ENCODE measurements at places on chromosomes 16 and 17.

GRCh38 chr17:51461578-51462004 lies 201.2 kb downstream of the UTP18 start:
- no peaks in the 10 kb centered on the region for H3K27me3 ChIP-seq
- H3K4me3 ChIP-seq: no peak overlapping the region
- no peaks in the 10 kb centered on the region for H3K36me3 ChIP-seq
- peak; percentile 12 for DNase-seq
- H3K27ac ChIP-seq: no peak overlapping the region
- no peaks in the 10 kb centered on the region for H3K4me1 ChIP-seq

DNA sequence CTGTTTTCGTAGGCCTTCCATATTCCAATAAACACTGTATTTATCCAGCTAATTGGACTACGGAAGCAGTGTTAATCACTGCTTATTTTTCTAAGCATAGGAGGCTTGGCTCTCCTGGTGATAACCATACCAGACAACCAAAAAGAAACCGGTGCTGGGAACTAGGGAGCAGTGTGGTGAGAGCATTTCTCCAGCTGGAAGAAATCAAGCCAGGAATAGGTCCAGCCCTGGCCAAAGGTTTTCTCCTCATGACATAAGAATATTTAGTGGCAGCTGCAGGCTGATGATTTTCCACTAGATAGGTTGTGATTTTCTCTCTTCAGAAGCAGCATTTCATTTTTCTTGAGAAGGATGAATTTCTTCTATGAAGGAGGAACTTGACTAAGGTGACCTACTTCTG lies 141.5 kb downstream of the TRIM37 start:
- no peak overlapping the region for H3K4me3 ChIP-seq
- H3K4me1 ChIP-seq: no peaks in the 10 kb centered on the region
- no peaks in the 10 kb centered on the region for H3K36me3 ChIP-seq
- H3K27ac ChIP-seq: no peak overlapping the region
- no peak for DNase-seq

- H3K36me3 ChIP-seq: peaks cover 16% of the 10 kb centered on the region
- no peak for DNase-seq
- no peak overlapping the region for H3K4me3 ChIP-seq
- no peaks in the 10 kb centered on the region for H3K4me1 ChIP-seq
These were observed 31.1 kb downstream of the NME3 start for GRCh38 chr16:1740234-1740633.

GRCh38 chr16:61460020-61460419 lies 576.2 kb downstream of the CDH8 start:
- no peaks in the 10 kb centered on the region for H3K4me1 ChIP-seq
- no peaks in the 10 kb centered on the region for H3K36me3 ChIP-seq
- H3K27me3 ChIP-seq: no peaks in the 10 kb centered on the region
- DNase-seq: no peak
- H3K4me3 ChIP-seq: no peak overlapping the region

DNA sequence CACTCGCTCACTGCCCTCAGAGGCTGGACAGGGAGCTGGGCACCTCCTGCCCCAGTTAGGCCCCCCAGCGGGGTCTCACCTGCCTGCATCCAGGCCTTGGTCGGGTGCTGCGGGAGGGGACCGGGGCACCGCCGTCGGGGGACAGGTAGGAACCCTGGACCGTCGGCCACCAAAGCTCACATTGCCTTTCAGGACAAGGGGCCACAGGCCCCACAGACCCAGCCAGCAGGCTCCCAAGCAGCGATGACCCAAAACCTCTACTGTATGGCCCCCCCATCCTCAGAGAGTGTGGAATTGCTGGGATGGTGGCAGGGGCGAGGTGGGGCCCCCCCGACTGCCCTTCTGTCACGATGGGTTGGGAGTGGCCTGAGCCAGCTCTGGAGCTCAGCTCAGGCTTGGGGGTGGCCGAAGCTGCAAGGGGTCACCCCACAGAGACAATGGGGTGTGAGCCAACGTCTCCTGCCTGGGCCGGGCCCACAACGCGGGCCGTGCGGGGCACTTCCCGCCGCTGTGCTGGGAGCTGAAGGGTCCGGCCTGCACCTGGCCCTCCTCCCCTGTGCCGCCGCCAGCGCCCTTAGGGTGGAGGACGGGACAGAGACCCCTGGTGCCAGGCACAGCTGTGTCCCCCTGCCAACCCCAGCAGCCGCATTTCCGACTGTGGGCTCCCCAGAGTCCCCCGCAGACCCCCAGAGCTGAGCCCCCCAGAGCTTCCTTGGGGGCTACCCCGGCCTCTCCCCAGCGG lies 498 bp downstream of the IGFALS start:
- no peak overlapping the region for H3K27ac ChIP-seq
- H3K4me3 ChIP-seq: no peak overlapping the region
- H3K36me3 ChIP-seq: peaks cover 24% of the 10 kb centered on the region
- DNase-seq: no peak
- no peaks in the 10 kb centered on the region for H3K4me1 ChIP-seq

DNA sequence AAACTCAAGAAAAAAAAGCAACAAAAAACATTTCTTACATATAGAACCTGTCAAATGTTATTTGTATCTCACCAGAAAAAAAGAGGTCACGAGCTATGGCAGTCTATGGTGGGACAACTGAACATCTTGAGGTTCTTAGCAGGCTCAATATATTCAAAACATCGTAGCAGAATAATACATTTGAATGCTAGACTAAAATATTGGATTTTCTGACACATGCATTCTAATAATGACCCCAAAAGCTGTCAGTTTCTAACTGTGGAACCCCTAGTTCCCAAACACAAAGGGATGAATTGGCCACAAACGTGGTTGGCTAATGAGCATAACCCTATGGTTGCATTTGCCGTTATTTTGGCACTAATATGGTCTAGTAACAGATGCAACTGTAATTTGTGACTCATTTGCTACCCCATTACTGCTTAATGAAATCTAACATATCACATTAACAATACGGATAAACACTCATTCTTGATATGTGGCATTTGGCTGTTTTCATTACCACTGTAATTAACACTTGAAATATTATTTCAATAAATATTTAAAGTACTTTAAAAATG lies 81.2 kb downstream of the TOX3 start:
- H3K27me3 ChIP-seq: no peaks in the 10 kb centered on the region
- H3K36me3 ChIP-seq: no peaks in the 10 kb centered on the region
- no peak overlapping the region for H3K27ac ChIP-seq
- H3K4me3 ChIP-seq: no peak overlapping the region

DNA sequence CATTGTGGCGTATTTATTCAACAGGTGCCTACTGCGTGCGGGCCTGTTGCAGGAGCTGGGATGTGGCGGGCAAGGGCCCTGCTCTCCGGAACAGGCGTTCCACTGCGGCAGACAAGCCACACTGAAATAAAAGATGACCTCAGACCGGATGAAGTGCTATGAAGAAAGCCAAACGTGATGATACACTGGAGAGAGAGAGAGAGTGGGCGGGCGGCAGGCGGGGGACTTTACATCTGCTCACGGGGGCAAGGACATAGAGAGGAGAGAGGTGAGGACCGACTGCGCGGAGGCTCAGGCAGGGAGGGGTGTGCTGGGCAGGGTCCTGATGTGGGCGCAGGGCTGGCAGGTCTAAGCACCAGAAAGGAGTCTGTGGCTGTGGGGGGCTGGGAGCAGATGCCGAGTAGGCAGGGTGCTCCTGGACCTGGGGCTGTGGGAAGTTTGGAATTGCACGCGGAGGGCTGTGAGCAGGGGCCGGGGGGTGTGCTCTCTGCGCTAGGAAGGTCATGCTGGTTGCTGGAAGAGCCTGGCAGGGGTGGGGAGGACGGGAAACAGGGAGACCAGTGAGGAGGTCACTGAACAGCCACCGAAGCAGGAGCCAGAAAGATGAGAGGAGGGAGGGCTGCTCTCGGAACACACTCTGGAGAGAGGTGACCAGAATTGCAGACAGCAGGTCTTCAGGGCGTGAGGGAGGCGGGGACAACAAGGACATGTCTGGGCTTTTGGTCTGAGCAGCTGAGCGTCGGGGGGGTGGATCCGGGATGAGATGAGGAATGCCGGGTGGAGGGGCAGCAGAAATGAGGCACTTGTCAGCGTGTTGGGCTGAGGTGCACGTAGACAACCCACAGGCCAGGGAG lies 9.9 kb downstream of the MXRA7 start:
- H3K4me3 ChIP-seq: no peak overlapping the region
- DNase-seq: no peak
- no peak overlapping the region for H3K27ac ChIP-seq

GRCh38 chr16:57128771-57129389 lies 36.5 kb downstream of the CPNE2 start:
- H3K4me3 ChIP-seq: no peak overlapping the region
- no peak overlapping the region for H3K27ac ChIP-seq
- H3K27me3 ChIP-seq: no peaks in the 10 kb centered on the region
- DNase-seq: peak; percentile 26
- peaks cover 4% of the 10 kb centered on the region for H3K36me3 ChIP-seq
- peaks cover 33% of the 10 kb centered on the region for H3K4me1 ChIP-seq

GRCh38 chr16:87950765-87951551 lies at the start of gene BANP:
TSS of gene BANP (plus strand) at chr16:87951434. CDS start at chr16:87975116, 23,682 bp downstream.
- peak within 1 kb of the TSS; percentile 92 for H3K27ac ChIP-seq
- H3K4me1 ChIP-seq: peaks cover 27% of the 10 kb centered on the region
- peak; percentile 97 for DNase-seq
- H3K4me3 ChIP-seq: peak within 1 kb of the TSS; percentile 67
- no peaks in the 10 kb centered on the region for H3K36me3 ChIP-seq

GRCh38 chr16:4450931-4451519 lies 23.4 kb downstream of the NMRAL1 start:
- H3K4me1 ChIP-seq: no peaks in the 10 kb centered on the region
- no peak for DNase-seq
- H3K27ac ChIP-seq: no peak overlapping the region
- peaks cover 81% of the 10 kb centered on the region for H3K36me3 ChIP-seq
- no peak overlapping the region for H3K4me3 ChIP-seq
- no peaks in the 10 kb centered on the region for H3K27me3 ChIP-seq

- DNase-seq: no peak
- no peak overlapping the region for H3K27ac ChIP-seq
- peaks cover 11% of the 10 kb centered on the region for H3K27me3 ChIP-seq
These were observed 44.1 kb upstream of the RBFOX3 start for GRCh38 chr17:79654960-79655382.

DNA sequence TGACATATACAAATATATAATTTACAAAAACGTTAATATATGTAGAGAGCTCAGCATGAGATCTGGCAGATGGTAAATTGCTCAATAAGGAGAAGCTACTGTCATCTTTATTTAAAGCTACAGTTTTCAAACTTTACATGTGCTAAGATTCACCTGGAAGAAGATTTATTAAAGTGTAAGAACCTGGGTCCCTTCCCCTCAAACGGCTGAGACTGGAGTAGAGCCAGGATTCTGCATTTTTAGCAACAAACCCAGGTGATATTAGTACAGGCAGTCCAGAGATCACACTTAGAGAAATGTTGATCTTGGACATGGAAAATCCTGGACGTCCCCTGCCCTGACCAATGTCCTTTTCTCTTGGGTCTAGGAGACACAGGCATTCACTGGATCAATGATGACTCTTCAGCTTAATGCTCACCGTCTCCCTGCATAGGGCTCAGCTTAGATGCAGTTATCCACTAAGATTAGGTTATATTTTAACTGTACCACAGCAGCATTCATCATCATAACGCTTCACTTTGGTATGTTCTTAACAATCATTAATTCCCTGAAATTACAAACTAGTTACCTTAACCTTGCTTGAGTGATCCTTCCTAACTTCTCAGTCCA lies 20.4 kb downstream of the CDR2 start:
- H3K36me3 ChIP-seq: peaks cover 22% of the 10 kb centered on the region
- no peaks in the 10 kb centered on the region for H3K27me3 ChIP-seq
- H3K4me1 ChIP-seq: peaks cover 37% of the 10 kb centered on the region
- DNase-seq: no peak
- no peak overlapping the region for H3K4me3 ChIP-seq

GRCh38 chr16:80883159-80883642 lies 78.8 kb upstream of the CDYL2 start:
- no peak for DNase-seq
- no peaks in the 10 kb centered on the region for H3K27me3 ChIP-seq
- no peaks in the 10 kb centered on the region for H3K36me3 ChIP-seq
- H3K27ac ChIP-seq: no peak overlapping the region

DNA sequence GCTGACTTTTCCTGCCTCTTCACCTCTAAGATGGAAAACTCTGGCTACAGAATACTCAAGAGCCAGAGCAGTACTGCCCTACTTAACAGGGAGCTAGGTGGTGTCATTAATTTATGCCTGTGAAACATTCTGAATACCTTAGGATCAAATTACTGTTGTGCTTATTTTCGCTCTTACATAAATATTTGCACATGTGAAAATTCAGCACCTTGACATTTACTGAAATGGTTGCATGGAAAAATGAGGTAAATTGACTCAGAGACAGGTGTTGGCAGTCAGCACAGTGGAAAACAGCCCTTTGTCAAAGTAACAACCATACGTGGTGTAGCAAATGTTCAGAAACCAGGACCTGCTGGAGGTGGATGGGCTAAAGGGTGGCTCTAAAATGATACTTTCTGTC lies 193.6 kb downstream of the CDH8 start:
- DNase-seq: no peak
- H3K27me3 ChIP-seq: no peaks in the 10 kb centered on the region
- H3K27ac ChIP-seq: no peak overlapping the region
- H3K4me3 ChIP-seq: no peak overlapping the region

DNA sequence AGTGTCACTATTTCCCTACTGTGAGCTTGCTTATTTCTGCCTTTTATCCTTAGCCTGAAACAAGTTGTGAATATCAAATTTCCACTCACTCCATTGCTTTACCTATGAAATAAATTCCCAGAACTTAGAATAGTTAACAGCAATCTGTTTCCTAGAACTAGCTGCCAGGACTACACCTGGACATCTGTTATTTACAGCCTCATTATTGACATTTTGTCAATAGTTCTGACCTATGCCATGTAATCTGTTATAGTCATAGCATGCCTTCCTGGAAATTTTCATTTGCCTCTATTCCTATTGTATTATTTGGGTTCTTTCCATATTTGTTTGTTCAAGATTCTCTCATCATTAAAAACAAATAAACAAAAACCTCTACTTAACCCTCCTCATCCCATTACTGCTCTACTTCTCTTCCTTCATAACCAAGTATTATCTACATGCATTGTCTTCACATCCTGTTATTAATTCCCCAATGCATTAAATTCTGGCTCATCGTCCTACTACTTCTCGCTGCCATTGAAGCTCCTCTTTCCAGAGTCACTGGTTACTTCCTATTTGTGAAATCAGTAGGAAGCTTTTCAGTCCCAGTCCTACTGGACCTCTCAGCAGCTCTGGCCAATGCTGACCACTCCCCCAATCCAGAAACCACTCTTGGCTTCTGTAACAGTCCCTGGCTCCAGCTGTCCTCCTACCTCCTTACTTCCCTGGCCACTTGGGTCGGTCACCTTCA lies 55.3 kb downstream of the PIGL start:
- no peaks in the 10 kb centered on the region for H3K27me3 ChIP-seq
- H3K4me3 ChIP-seq: no peak overlapping the region
- no peak for DNase-seq
- no peak overlapping the region for H3K27ac ChIP-seq
- H3K36me3 ChIP-seq: no peaks in the 10 kb centered on the region
